ENCODE measurements at places on chromosomes 5 and 9. TPM values are rescaled to one million over a fixed set of nuclear protein-coding genes. Genes with fewer than 3 reads are reported as not detected.

SLC1A1 gene
- 6.8 TPM for total RNA-seq

HK3 gene
- total RNA-seq = not detected

KLHL3 gene
- 2.2 TPM for total RNA-seq

GRCh38 chr5:17267106-17267505 lies 49.7 kb downstream of the BASP1 start:
- H3K4me3 ChIP-seq = no peak overlapping the region
- DNase-seq = no peak
- H3K27ac ChIP-seq = peak overlapping the region; percentile 44

Measured in osteocyte (in vitro differentiated cells).